Eye (tissue), 1 donor: ENCODE measurements at places on chromosomes 5 and 9.

GRCh38 chr5:57113481-57113880 lies 60.4 kb upstream of the GPBP1 start:
- DNase-seq: no peak

DNA sequence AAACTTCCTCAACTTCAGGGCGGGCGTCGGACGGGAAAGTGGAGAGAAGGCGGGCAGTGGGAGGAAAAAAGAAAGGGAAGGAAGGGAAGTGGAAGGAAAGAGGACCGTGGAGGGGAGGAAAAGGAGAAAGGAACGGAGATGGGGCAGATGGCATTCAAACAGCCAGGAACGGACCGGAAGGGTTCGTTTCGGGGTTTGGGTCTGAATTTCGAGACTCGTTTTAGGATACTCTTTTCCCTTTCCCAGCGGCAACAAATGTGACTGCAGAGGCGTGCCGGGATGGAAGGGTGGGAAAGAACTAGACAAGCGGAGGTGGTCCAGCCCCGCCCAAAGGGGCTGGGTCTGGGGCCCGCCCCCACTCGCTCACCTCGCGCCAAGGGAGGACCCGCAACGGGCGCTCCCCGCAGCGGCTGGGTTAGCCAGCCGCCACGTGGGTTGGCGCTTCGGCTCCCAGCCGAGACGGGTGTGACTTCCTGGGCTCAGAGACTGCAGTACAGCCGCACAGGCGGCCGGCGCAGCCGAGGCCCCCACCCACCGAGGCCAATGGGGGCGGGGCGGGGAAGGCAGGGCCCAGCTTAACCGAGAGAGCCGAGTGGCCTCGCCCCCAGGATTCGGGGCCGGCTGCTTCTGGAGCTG lies 2.7 kb downstream of the VCAN start:
- peak; percentile 92 for DNase-seq

GRCh38 chr5:29037716-29038115 lies 1999.3 kb upstream of the CDH9 start:
- no peak for DNase-seq

DNA sequence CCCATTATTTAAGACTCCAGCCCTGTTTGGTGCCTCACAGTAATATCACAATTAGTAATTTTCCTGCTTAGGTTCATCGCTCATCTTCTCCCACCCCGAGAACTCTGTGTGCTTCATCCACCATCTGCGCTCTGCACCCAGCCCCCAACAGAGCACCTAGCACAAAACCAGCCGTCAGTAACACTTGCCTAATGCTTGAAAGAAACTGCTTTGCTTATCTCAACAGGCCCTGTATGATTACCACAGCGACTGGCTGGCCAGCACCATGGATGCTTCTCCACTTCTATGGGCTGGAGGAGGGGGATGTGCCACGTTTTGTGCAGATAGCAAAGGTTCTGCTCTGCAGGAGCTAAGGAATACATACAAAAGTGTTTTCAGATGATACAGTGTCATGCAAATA lies 166.8 kb downstream of the SPOCK1 start:
- no peak for DNase-seq

- no peak for DNase-seq
These were observed 45.9 kb upstream of the ITGA2 start for GRCh38 chr5:52943285-52943684.

- no peak for DNase-seq
These were observed 41.5 kb upstream of the LARP1 start for GRCh38 chr5:154713615-154714125.

GRCh38 chr9:82732928-82733327 lies 330.0 kb downstream of the RASEF start:
- no peak for DNase-seq

DNA sequence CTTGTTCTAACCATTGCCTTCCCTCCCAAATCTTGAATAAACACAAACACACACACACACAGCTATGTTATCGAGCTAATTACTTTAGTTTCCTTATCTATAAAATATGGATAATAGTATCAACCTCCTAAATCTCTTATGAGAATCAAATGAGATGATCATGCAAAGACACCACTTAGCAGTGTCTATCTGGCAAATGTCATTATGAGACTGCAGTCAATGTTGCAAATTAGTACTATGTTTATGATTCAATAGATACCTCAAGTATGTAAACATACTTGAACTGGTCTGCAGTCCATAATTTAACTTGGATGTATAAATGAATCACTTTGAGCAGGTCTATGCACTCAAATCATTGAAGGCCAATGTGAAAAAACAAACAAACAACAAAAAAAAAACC lies 22.2 kb upstream of the ERAP2 start:
- DNase-seq: no peak

GRCh38 chr9:122060481-122060880 lies 32.6 kb downstream of the TTLL11 start:
- DNase-seq: no peak

- DNase-seq: no peak
These were observed 383.3 kb downstream of the OSTF1 start for GRCh38 chr9:75471549-75472114.

DNA sequence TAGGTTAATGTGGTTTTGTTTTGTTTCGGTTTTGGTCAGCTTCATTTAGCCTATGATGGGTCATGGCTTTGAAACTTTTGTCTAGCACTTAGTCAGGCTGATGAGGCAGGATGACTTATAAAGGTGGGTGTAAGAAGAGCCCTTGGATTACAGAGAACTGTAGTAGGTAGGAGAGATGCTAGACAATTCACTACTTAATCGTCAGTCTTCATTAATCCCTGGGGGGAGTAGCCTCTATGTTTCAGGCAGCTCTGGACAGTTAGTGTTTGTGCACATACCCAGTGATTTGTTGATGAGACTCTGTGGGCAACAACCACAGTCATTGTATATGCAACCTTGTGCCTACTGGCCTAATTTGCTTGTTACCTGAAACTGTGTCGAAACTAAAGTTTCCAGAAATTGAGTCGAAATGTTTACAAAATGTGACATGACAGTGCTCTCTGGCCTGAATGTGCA lies 113.3 kb downstream of the MTREX start:
- no peak for DNase-seq

- DNase-seq: no peak
These were observed 59.6 kb upstream of the SLC1A1 start for GRCh38 chr9:4430432-4431261.

DNA sequence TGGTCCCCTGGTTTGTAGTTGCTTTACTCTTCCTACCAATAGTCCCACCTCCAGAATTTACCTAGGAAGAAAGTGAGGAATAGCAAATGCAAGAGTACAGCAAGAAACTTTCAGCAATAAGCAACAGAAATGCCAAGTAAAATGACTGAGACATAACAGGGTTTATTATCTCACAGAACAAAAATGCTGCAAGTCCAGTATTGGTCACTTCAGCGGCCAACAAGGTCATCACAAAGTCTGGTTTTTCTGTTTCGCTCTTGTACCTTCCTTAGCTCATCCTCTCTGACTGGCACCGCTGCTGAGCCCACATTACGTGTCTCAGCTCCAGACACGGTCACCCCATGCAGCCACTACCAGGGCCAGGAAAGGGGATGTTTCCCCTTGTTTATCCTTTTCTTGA lies 82.7 kb downstream of the RFK start:
- no peak for DNase-seq

- no peak for DNase-seq
These were observed 5.1 kb downstream of the GLDC start for GRCh38 chr9:6640268-6641051.

GRCh38 chr5:100691548-100691947 lies 156.4 kb downstream of the FAM174A start:
- DNase-seq: no peak

DNA sequence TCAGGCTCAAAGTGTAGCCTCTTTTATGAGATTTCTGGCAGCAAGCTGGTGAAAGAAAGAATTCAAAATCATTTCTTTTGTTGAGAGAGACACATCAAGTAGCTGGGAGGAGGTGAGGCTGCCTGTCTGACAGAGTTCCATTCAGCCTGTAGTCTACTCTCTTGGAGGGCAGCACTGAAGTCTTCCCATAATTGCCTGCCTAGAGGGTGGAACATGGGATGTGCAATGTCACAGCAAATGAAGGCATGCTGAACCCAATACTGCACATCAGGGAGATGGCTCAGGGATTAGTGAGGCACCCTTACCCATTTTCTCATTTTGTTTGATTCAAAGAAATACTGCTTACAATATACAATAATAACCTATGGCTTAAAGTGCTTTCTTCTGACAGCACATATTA lies 475.7 kb downstream of the TMEM232 start:
- DNase-seq: peak; percentile 27

GRCh38 chr9:86525182-86525581 lies 171.0 kb upstream of the TUT7 start:
- DNase-seq: peak; percentile 30

GRCh38 chr9:93650448-93650847 lies 74.1 kb downstream of the PHF2 start:
- DNase-seq: no peak
